Effector memory CD8-positive, alpha-beta T cell (primary cell): ENCODE measurements at places on chromosomes 1 and 21.

GRCh38 chr1:166952002-166952746, 23.2 kb downstream of the ILDR2 start:
- DNase-seq, result no peak

GRCh38 chr1:23558140-23558871, 995 bp downstream of the ID3 start:
- DNase-seq, result no peak

DNA sequence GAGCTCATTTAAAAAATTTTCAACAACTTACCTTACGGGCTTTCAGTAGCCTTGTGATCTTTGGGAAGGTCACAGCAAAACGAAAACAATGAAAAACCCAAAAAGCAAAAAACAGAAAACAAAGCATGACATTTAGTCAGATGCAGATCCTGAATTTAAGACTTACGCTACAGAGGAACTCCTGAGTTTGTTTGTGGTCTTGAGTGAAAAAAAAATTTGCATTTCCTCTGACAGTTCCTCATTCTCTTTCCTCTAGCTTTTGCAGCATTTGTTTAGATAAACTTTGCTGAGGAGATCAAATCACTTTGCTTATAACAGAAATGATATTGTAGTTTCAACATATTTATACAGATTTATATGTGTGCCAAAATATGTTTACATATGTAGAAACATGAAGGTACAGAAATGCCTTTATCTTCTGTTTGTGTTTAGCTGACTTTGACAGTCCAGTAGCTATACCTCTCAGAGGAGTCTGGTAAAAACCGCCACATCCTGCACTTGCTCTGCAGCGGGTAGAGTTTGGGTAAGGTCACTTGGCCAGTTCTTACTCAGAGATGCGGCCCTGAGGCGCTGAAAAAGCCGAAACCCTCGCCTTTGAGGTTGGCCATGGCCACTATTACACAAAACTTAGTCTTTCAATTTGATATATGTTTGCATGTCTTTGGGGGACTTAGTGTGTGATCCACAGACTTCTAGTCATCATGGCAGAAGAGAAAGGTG, 142.5 kb downstream of the TNR start:
- no peak for DNase-seq

DNA sequence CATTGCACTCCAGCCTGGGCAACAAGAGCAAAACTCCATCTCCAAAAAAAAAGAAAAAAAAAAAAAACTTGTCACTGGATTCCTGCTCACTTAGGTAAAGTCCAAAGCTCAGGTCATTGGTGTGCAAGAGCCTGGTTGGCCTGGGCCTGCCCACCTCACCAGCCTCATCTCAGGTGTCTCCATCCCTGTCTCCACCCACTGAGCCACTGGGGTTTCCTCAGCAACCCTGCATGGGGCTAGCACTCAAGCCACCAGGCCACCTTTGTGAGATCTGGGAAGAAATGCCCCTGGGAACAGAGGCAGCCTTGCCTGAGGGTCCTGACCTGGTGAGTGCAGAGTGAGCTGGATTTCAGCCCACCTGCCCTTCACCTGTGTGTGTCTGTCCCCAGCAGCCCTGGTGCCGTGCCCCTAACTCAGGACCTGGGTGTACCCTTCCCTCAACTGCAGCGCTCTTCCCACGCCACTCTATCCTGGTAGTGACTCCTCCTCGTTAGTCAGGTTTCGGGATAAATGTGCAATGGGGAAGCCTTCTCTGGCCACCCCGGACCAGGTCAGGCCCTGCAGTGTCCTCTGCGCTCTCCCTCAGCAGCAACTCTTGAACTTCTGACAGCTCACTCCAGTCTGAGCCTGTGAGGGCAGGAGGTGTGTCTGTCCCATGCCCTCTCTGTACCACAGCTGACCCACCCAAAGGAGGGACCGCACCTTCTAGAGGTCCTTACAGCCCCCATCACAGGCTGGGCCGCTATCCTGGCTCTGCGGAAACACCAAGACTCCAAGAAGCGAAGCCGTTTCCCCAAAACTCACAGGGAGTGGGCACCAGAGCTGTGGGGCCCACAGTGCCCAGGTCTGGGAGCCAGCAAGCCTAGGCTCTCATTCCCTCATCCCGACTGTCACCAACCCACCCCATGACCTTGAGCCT, 3.3 kb downstream of the PDZK1IP1 start:
- DNase-seq, result no peak

DNA sequence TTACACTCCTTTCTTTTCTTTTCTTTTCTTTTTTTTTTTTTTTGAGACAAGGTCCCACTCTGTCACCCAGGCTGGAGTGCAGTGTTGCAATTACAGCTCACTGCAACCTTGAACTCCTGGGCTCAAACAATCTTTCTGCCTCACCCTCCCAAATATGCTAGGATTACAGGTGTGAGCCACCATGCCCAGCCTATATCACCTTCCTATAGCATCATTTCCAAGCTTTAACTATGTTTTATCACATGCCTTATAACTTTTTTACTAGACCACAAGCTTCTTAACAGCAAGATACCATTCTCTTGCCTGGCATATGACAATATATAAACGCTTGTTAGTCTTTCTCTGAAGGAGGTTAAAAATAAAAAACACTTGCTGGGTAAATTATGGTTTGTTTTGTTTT, 55.3 kb upstream of the MUTYH start:
- no peak for DNase-seq

GRCh38 chr1:101483982-101484688, 247.3 kb downstream of the S1PR1 start:
- DNase-seq, result no peak

- DNase-seq, result no peak
Measured at GRCh38 chr1:160702100-160702499, 9.5 kb downstream of the CD48 start.

- DNase-seq, result no peak
Measured at GRCh38 chr21:45540601-45540970, 1.7 kb downstream of the SLC19A1 start.

GRCh38 chr21:29604076-29604475, 305.4 kb downstream of the BACH1 start:
- DNase-seq, result no peak

GRCh38 chr1:218660678-218661053, 315.5 kb downstream of the TGFB2 start:
- DNase-seq, result no peak

DNA sequence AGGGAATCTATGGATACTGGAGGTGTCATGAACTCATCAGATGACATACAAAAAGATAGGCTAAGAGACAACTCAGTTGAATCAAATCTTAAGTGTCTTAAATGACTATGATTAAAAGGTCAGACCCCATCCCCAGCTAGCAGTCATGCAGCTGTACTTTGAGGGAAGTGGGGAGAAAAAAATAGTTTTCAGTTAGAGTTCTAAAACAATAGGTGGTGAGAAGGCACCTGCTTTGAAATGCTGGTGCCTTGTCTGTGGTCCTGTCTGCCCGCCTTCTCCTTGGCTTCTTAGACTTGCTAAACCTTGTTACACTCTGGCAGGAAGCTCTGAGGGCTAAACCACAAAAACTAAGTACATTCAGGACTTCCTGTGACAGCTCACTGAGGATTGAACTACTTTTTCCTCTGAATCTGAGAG, 15.3 kb downstream of the CD2 start:
- peak; percentile 61 for DNase-seq
